Stimulated activated CD4-positive, alpha-beta T cell treated with anti-CD3 and anti-CD28 coated beads, TNF-alpha, amount 100 ng/mL, for 24 hours (primary cell): ENCODE measurements at places on chromosomes 11 and 22.

GRCh38 chr22:50274771-50275170 lies 4.6 kb upstream of the MAPK11 start:
- DNase-seq = no peak

DNA sequence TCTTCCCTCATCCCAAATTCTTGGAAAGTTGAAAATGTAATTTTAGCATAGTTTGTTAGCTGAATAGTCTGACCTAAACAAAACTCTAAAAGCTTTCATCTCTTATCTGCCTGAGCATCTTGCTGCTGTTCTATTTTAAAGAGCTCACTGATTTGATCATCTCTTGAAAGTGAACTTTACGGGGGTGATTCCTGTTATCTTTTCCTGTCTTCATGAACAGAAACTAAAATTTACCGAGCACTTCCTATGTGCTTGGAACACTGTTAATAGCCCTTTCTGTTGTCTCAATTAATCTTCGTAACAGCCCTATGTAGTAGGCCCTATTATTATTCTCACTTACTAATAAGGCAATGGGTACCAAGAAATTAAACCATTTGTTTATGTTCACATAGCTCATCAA lies 12.3 kb downstream of the AMOTL1 start:
- DNase-seq = no peak

DNA sequence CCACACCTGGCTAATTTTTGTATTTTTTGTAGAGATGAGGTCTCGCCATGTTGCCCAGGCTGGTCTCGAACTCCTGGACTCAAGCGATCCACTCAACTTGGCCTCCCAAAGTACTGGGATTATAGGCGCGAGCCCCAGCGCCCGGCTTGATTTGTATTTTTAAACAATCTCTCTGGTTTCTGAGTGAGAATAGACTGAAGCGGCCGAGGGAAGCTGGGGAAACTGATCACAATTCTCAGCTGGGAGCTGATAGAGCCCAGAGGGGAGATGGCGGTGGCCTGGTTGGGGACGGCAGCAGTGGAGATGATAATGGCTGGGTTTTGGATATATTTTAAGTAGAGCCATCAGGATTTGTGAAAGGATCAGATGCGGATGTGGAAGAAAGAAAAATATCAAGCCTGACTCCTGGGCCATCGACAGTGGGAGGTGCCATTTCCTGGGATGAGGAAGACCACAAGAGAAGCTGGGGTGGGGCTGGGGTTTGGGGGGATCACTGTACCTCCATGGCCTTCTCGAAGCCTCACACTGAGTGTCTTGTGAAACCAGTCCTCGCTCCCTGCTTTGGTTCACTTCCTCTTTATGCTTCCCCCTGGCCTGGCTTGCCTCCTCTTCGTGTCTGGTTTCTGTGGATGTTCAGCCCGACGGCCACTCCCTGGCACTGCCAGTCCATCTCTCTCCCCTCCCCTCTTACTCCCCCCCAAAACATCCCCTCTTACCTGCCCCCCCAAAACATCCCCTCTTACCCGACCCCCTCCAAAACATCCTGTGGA lies 51.9 kb downstream of the IGLL1 start:
- DNase-seq = no peak

DNA sequence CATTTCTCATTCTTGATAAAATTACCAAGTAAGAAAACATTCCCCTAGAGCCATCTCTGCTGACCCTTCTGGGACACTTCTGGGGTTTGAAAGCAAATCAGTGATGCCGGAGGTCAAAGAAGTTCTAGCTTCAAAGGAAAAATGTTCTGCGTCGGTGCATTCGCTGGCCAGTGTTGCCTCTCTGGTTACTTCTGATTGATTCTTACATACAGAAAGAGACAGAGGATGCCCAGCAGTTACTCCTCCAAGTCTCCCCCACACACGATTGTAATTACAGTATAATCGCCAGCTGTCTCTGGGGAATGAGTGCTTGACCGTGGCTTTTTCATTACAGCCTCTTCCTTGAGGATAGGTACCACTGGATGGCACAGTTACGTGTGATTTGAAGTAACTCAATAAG lies 150.9 kb downstream of the SNX19 start:
- DNase-seq = no peak

DNA sequence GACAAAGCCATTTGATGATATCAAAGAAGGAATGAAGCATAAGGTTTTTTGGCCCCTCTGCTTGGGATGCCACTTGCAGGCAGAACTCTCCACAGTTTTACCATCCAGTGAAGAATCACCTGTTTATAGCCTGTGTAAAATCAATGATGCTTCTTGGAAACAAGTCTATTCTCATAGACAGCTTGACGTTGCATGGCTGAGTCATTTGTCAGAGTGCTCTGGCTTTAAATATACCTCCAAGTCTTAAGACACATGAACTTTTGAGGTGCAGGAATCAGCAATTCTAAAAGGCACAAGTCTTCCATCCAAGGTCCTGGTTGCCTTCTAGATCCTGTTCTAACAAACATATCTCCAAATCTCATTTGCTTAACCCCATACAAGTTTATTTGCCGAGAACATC lies 53.6 kb upstream of the KIRREL3 start:
- no peak for DNase-seq

DNA sequence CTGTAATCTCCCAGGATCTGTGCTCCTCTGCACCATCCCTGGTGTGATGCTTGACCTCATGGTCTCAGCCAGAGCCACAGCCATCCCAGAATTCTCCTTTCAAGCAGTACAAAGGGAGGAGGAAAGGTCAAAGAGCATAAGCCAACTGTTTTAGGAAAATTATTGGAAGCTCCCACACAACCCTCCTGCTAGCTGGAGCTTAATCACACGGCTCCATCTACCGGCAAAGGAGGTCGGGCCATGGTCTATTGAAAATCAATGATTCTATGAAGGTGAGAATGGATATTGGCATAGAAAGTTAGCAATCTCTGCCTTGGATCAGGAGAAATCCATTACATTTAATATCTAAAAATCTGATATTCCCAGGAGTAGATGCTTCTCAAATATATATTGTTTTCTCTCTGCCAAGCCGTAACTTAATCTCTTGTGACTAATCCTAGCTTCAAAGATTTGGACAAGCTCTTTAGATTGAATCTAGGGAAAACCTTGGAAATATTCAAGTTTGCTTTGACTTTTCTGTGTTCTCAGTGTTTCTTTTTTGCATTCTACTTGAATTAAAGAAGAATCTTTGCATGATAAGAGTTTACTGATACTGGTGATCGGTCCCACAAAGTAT lies 259.6 kb downstream of the NTM start:
- no peak for DNase-seq

- DNase-seq = no peak
These were observed 6.7 kb downstream of the VSIG10L2 start for GRCh38 chr11:125952559-125952958.

DNA sequence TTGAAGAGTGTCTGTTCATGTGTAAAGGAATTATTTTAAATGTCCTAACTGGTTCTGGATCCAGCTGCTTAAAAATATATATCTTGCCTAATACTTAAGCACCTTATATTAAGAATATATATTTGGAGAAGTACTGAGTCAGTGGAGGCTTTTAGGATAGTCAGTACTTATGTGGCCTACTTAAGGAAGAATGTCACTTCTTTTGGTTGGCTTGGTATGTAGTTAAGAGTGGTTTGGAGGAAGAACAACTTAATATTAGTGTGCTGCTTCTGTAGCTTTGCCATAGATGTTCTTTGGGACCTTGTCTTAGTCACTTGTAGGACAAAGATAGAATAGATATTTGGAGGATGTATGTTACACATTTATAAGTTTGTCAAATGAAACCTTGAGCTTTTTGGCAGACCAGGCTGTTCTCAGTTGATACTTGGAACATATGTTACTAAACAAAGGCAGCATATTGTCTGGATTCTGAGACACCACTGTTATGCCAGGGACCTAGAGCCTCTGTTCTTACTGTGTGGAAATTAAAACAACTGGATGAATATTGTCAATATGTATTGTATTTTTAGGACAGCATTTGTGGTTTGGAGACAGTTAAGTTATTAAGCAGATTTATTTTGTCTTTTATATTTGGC lies 4.9 kb downstream of the HIPK3 start:
- no peak for DNase-seq

- DNase-seq = no peak
These were observed 1.4 kb upstream of the PEX16 start for GRCh38 chr11:45918962-45919675.

DNA sequence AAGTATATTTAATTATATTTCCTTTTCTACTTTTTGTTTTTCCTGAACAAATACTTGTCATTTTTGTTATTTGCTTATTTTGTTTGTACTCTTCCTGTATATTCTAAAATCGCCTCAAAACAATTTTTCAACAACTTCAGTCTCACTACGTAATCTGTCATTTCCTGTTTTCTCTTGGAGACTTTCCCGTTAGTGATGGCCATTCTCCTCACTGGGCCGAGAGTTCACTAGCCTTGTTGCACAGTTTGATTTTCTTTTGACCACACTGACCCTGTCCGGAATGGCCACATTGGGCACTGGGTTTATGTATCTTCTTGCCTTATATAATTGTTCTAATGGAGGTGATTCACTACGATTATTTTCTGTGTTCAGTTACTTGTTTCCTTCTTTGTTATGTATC lies 726.1 kb downstream of the FAM181B start:
- DNase-seq = no peak

DNA sequence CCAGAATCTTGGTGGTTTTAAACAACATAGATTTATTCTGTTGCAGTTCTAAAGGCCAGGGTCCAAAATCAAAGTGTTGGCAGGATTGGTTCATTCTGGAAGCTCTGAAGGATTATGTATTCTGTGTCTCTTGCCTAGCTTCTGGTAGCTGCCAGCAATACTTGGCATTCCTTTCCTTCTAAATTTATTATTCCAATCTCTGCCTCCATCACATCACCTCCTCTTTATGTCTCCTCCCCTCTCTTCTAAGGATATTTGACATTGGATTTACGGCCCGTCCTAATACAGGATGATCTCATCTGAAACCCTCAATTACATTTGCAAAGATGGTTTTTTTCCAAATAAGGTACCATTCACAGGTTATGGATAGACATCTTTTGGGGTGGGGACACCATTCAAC lies 186.5 kb downstream of the SBF2 start:
- no peak for DNase-seq

GRCh38 chr11:62062223-62062861 lies 61.5 kb upstream of the INCENP start:
- no peak for DNase-seq

GRCh38 chr22:46657655-46657953 lies 37.4 kb downstream of the GRAMD4 start:
- no peak for DNase-seq

DNA sequence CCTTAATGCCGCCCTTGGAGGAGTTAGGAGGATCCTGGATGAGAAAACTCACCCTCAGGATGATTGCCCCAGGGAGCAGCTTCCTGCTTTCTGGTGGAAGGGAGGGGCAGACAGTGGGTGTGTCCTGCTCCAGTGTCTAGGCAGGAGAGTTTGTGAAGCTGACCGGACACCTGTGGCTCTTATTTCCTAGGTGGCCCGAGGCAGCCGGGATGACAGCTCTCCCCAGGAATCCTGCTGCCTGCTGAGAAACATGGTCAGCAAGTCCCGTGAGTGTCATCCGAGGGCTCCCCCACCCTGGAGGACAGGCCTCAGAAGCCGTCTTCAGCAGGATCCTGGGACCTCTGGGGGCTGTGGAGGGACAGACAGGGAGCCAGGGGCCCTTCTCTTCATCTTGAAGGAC lies 50.4 kb downstream of the ST3GAL4 start:
- no peak for DNase-seq

DNA sequence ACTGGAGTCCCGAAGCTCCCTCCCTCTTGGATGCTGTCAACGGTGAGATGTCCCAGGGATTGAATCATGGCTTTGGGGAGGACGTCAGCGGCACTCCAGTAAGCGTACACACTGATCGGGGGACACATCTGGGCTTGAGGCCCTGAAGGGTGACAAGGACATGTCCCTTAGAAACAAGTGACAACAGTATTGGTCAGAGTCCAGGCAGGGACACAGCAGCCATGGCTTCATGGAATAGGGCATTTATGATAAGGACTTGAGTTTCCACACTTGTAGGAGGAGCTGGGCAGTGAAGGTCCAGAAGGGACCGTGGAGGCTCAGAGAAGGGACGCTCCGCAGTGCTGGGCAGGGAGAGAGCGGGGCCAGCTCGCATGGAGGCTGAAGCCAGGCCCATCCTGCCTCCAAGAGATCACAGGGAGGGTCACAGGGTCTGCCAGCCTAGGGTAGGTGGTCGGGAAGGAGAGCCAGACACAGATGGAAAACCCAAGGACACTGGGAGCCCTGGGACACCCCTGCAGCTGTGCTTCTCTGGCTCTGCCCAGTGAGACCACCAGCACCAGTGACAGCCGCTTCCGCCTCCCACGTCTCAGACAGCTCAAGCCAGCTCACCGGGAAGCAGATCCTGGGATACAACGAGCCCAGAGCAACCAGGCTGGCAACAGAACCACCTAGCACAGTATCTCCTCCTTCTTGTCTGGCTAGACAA lies 22.9 kb upstream of the RFPL3 start:
- no peak for DNase-seq

DNA sequence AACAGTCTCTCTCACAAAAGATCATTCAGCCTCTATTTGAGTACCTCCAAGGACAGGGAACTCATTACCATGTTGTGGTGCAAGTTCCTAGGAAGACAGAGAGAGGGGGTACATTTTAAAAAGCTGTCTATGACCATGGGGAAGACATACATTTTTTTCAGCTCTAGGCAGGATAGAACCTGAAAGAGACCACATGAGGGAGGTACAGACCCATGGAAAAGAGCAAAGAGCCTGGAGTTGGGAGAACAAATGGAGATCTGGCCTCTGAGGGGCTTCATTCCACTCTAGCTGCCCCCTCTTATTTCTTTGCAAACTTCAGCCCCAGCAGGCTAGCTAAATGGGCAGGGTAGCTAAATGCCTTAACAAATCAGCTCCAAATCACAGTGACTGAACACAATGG lies 36.3 kb downstream of the KCNC1 start:
- no peak for DNase-seq

- DNase-seq = no peak
These were observed 100.0 kb downstream of the TMEM135 start for GRCh38 chr11:87137711-87138110.

GRCh38 chr22:44955102-44955501 lies 54.7 kb downstream of the PHF21B start:
- DNase-seq = no peak

GRCh38 chr11:86910592-86910991 lies 44.6 kb downstream of the FZD4 start:
- no peak for DNase-seq

- DNase-seq = no peak
These were observed 78.0 kb upstream of the CTSC start for GRCh38 chr11:88415495-88415894.

GRCh38 chr11:35969089-35970042 lies 25.5 kb downstream of the LDLRAD3 start:
- no peak for DNase-seq

DNA sequence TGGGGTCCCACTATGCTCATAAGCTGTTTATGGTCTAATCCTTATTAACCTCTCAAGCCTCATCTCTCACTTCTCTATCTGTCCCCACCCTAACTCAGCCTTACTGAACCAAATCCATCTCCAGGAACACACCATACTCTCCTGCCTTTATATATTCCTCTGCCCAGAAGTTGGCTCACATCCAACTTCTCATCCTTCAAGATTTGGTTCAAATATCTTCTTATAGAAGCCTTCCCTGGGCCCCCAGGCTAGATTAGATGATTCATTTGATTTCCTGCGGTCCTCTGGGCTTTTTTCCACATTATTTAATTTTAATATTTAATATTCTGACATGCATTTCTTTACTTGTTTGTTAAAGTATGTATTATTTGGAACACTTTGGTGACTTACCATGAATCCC lies 23.2 kb downstream of the MEI1 start:
- no peak for DNase-seq

- no peak for DNase-seq
These were observed 44.6 kb upstream of the EP300 start for GRCh38 chr22:41047801-41048211.
